ENCODE measurements at places on chromosomes 7 and 10. TPM values are rescaled to one million over a fixed set of nuclear protein-coding genes. Genes with fewer than 3 reads are reported as not detected.

DNA sequence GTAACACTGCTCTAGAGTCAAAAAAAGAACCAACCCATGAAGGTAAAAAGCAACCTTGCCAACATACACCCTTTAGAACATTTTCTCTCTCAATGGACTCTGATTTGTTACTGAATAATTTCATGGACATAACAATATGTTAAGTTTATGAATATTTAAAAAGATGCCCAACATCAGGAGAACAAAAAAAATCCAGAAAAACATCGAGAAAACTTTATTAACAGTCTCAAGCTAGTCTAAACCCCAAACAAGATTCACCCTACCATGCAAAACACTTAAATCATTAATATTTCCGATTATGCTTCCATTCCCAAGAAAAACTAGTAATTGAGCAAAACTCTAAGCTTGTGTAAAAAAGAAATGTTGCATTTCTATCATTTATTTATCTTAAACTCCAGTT is 46.7 kb downstream of the OSBPL3 start:
- no peak for DNase-seq

GRCh38 chr10:22837351-22837750 is 90.5 kb upstream of the ARMC3 start:
- no peak for DNase-seq

DNA sequence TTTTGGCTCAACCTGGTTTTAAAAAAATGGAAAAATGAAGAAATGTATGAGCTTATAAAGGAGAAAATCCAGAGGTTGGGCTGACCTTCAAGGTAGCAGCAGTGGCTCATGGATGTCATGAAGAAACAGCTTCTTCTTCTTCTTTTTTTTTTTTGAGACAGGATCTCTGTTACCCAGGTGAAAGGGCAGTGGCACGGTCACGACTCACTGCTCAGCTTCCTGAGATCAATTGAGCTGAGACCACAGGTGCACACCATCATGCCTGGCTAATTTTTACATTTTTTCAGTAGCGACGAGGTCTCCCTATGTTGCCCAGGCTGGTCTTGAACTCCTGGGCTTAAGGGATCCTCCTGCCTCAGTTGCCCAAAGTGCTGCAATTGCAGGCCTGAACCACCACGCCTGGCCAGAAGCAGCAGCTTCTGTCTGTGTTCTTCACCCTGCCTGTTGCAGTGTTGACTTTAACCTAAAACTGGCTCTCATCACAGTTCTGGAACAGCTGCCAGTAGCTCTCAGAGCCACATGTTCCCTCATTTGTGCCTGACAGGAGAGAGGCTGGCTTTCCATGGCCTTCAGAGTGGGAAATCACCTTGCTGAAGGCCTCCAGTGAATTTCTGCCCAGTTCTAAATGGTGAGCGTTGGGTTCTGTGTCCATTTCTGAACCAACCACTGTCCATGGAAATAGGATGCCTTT is 117.7 kb downstream of the PFKFB3 start:
- no peak for DNase-seq

The ELFN1 gene
- 0.56 TPM for total RNA-seq

The CFAP69 gene
- total RNA-seq: 0.44 TPM

DNA sequence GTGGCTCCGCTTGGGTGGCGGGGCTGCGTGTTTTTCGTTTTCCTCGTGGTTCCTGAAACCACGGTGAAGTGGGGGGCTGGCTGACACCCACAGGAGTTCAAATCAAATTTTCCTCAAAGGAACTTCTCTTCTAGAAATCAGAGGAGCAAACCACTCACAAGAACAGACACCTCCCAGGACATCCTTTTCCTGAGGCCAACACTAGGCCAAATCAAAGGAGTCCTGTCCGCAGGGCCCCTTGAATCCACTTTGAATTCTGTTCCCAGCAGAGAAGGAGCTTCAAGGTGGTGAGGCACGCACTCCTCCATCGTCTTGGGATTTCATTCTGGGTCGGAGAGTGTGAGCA is 29.9 kb upstream of the ZNF273 start:
- DNase-seq: no peak

- no peak for DNase-seq
Measured at GRCh38 chr10:125118011-125118611, 42.3 kb downstream of the CTBP2 start.

GRCh38 chr10:66981361-66982052 is 55.7 kb downstream of the LRRTM3 start:
- DNase-seq: no peak

- no peak for DNase-seq
Measured at GRCh38 chr7:140023728-140024127, 39.0 kb downstream of the PARP12 start.

GRCh38 chr7:87934699-87935383 is 790 bp downstream of the ADAM22 start:
- no peak for DNase-seq

The PITX3 gene
- total RNA-seq: not detected

DNA sequence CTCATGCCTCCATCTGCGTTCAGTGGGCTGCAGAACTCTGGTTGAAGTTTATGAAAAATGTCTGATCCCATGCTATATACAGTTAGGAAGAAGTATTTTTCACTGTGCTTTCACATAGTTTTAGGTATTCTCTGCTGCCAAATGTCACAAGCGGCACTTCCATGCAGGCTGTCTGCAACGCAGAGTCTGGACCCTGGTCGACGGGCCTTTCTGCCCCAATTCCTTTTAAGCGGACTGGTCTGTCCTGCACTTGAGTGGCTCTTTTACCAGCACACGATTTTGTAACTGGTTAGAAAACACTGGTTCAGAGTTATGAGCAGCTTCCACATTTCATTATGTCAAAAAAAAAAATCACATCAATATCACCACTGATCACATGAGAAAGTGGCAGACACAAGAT is 143.0 kb downstream of the DIP2C start:
- no peak for DNase-seq

The ZDHHC4 gene
- 34.8 TPM for total RNA-seq

DNA sequence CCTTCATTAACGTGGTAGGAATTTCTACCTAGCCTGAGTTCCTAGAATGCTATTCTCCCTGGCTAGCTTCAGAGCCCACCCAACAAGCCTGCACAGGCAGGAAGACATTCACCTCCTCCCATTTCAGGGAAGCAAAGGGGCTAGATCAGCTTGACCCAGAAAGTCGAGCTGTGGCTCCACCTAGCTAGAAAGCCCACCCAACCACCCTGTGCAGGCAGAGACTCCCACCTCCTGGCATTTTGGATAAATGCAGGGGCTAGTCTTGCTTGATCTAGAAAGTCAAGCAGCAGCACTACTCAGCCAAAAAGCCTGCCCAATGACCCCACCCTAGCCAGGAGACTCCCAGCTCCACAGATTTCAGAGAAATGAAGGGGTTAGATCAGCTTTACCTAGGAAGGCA is 479.5 kb downstream of the SDK1 start:
- no peak for DNase-seq

The KCNIP2 gene
- total RNA-seq: not detected

DNA sequence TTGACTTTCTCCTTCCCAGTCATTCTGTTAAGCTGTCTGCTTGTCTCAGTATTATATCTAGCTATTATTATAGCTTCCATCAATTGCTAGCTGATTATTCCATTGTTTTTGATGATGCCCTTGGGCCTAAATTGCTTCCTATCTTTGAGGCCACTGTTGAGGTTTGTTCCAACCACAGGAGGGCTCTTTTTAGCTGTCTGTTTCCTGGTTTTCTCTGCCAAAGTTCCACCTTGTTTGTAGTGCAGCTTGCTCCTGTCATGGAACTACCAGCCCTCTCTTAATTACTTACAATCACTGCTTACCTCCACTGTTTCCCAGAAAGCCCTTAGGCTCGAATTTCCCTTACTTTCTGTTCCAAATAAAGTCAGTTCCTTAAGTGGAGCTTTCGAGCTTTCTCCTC is 118.7 kb upstream of the SEC61G start:
- no peak for DNase-seq

GRCh38 chr7:45580053-45580872 is 6.1 kb downstream of the ADCY1 start:
- no peak for DNase-seq

GRCh38 chr10:131013281-131013912 is 298.1 kb downstream of the TCERG1L start:
- DNase-seq: no peak

The TTYH3 gene
- total RNA-seq: 29.8 TPM

The LRRC61 gene
- not detected for total RNA-seq

GRCh38 chr7:4803397-4804241 is 28.2 kb downstream of the AP5Z1 start:
- no peak for DNase-seq

GRCh38 chr7:75881436-75882095 is 2.7 kb downstream of the RHBDD2 start:
- no peak for DNase-seq

- DNase-seq: no peak
Measured at GRCh38 chr7:13540429-13540828, 449.0 kb downstream of the ETV1 start.

DNA sequence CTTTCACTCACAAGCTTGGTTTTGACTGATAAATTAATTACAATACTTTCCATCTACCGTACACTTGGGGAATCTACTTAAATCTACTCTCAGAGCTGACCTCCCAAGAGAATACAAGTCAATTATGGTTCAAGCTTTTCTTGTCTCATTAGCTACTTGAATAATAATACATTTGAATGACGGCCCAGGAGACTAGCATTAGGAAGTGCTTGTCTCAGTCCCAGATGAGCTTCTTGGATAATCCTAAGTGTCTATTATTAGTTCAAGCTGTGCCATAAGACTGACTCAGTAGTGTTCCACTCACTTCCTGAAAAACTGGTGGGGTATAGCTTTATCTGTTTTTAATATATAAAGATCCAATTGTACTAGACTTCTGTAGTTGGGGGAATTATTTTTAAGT is 100.2 kb downstream of the GNAT3 start:
- DNase-seq: no peak

DNA sequence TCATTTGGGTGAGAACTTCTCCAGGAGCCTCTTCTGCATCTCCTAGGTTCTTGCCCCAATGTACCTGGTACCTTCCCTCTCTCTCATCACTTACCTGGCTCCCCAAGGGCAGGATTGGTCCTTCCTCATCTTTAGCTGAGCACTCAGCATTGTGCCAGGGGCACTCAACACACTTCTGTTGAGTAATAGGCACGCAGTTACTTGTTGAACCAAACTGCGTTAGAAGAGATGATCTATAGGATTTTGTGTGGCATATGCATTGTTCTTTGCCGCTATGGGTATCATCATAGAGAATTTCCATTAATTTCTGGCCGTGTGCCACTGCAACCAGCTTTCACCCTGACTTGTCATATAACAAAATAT is 16.4 kb downstream of the TBXAS1 start:
- DNase-seq: no peak

GRCh38 chr10:89357975-89358374 is 19.9 kb upstream of the IFIT1B start:
- DNase-seq: no peak

The TSPAN15 gene
- total RNA-seq: 7.5 TPM

- DNase-seq: no peak
Measured at GRCh38 chr10:42654419-42654818, 16.0 kb upstream of the ZNF33B start.

The OR2A42 gene
- total RNA-seq: not detected

The MAGI2 gene
- total RNA-seq: 0.49 TPM

The CASTOR2 gene
- total RNA-seq: not detected

GRCh38 chr10:114748241-114748640 is 73.3 kb upstream of the FHIP2A start:
- no peak for DNase-seq

The OR13A1 gene
- not detected for total RNA-seq

DNA sequence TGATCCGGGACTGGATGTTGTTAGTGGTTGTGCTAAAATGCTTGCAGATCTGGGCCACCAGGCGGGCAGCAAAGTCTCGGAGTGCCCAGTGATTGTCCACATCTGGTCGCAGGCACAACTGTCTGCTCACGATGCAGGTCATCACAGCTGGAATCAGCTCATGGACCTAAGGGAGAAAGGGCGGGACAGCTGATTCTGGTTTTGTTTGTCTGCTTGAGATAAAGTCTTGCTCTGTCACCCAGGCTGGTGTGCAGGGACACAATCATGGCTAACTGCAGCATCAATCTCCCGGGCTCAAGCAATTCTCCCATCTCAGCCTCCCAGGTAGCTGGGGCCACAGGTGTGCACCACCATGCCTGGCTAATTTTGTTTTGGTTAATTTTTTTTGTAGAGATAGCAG is 8.0 kb downstream of the TAF6 start:
- no peak for DNase-seq

- no peak for DNase-seq
Measured at GRCh38 chr7:70782796-70783195, 349.1 kb upstream of the GALNT17 start.

DNA sequence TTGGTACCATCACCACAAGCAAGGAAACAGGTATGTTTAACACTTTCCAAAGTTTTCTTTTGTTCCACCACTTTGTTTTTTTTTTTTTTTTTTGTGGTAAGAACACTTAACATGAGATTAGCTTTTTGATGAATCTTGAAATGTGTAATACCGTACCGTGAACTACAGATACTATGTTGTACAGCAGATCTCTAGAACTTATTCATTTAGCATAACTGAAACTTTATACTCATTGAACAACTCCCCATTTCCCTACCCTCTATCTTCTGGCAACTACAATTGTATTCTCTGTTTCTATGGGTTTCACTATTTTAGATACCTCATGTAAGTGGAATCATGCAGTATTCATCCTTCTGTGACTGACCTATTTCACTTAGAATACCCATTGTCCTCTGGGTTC is 162.7 kb upstream of the ITGB1 start:
- no peak for DNase-seq

DNA sequence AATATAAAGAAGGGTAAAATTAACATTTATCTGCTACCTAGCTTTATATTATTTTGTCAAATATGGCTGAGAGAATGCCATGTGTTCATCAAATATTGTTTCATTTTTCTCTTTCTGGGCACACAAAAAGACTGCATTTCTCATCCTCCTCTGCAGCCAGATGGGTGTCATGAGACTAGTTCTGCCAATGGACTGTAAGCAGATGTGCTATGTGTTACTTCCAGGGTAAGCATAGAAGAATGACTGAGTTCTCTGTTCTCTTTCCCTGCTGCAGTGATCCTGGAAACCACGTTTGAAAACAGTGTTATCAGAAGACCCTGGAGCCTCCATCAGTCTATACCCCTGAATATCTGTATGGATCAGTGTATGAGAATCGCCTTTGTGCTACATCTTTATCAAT is 24.1 kb upstream of the SLK start:
- no peak for DNase-seq

DNA sequence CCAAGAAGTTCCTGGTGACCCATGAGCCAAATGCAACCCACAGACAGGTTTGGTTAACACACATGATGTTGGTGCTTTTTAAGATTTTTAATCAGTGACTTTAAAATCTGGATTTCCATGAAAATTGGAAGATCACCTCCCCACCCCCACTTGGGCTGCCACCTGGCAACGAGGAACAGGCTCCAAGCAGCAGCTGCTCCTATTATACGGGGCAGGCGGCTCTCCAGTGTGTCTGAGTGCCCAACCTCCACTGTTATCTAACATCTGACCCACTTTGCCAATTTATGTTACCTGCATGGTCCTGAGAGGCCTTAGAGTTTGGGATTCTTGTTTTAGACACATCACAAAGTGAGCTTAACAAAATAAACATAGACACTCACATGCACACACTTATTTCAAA is 56.4 kb downstream of the SGMS1 start:
- DNase-seq: no peak
